ENCODE measurements at places on chromosomes 13 and 19.

- no peak for DNase-seq
Measured at GRCh38 chr13:30934381-30934780, 1.9 kb downstream of the TEX26 start.

DNA sequence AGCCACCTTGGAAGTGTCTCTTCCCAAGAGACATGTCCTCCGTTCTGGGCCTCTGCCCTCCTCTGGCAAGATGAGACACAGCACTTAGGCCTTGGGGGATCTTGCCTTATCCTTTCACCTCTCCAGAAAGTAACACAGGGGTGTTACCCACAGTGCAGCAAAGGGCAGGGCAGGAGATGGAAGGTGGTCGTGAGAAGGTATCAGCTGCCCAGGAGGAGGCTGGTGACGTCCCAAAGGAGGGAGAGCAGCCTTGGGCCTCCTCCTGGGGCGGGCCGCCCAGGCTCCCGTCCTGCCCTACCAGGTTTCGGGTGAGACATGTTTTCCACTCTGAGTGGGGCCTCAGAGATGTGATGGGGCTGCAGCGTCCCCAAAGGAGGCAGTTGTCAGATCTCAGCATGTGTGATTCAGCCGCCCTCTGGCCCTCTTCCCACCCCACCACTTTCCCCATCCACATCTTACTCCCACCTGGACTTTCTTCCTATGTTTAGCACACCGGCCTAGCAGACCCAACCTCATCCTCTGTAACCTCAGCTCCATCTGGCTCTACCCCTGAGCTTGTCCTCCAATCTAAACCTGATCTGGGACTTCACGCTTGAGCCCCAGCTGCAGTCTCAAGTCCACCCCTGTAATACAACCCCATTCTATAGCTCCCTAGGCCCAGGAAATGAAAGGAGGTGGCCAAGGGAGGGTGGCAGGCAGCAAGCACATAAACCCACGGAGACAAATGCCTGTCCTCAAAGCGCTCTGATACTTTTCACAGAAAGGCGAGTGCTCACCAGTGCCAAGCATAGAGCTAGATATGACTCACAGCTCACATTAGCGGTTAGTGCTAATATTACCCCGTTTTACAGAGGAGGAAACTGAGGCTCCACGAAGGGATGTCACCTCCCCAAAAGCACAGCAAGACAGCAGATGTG lies 9.3 kb downstream of the POU2F2 start:
- DNase-seq: peak; percentile 23

DNA sequence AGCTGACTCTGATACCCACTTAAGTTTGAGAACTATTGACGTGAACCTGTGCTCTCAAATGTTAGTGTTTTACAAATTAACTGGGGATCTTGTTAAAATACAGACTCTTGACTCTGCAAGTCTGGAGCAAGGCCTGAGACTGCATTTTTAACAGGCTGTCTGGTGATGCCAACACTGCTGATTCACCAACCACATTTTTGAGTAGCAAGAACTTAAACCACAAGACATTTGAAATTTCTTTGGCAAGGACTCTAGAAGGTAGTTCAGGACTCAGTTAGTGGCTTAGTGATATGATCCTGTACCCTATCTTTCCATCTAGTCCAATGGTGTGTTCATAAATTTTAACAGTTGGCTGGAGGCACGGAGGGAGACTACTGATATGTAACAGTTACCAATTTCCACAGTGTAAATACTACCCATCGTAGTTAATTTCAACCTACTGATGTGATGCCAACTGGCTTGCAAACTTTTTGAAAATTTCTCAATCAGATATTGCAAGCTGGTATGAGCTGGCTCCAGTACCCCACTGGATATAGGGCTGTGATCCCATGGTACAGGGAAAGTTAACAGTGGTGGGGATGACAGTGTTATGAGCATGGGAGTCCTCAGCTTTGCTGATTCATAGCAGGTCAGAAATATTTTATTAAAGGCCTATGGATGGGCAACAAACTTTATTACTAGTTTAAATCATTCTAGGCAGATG lies 255.1 kb downstream of the TBC1D4 start:
- no peak for DNase-seq

- DNase-seq: no peak
Measured at GRCh38 chr13:110426735-110427134, 119.7 kb downstream of the COL4A2 start.

GRCh38 chr19:31318790-31319425 lies 30.3 kb downstream of the TSHZ3 start:
- no peak for DNase-seq

- DNase-seq: peak; percentile 4
Measured at GRCh38 chr13:95301968-95302393, 730 bp upstream of the ABCC4 start.

DNA sequence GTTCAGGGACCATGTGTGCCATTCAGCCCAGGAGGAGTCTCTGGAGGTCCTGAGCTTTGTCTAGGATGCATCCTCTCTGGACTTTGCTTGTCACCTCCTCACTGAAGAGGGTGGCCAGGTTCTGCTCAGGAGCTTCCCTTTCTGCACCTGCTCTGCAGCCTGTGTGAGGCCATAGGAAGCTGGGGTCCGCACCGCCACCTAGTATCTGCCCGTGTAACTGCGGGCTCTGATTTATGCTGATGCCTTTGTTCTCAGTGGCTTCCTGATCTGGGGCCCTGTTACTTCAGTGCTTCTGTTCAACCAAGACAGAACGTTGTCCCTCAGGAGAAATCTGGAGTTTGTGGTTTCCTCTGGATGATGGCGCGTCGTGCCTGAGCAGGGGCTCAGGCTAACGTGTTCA lies 15.5 kb downstream of the ZNF610 start:
- DNase-seq: no peak

DNA sequence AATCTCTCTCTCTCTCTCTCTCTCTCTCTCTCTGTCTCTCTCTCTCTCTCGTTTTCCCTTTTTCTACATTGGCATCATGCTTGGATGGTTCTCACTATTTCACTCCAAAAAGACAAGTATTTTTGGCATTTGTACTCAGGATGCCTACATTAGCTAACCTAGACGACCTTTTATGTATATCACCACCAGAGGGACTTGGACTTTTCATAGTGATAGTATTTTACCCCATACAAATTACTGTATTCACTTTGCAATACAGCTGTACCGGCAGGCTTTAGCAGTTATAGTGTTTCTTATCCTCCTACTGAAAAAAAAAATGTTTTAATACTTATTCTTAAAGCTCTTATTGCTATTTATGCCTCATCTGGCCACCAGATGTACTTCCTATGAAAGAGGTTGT lies 687.2 kb upstream of the KLHL1 start:
- DNase-seq: no peak

DNA sequence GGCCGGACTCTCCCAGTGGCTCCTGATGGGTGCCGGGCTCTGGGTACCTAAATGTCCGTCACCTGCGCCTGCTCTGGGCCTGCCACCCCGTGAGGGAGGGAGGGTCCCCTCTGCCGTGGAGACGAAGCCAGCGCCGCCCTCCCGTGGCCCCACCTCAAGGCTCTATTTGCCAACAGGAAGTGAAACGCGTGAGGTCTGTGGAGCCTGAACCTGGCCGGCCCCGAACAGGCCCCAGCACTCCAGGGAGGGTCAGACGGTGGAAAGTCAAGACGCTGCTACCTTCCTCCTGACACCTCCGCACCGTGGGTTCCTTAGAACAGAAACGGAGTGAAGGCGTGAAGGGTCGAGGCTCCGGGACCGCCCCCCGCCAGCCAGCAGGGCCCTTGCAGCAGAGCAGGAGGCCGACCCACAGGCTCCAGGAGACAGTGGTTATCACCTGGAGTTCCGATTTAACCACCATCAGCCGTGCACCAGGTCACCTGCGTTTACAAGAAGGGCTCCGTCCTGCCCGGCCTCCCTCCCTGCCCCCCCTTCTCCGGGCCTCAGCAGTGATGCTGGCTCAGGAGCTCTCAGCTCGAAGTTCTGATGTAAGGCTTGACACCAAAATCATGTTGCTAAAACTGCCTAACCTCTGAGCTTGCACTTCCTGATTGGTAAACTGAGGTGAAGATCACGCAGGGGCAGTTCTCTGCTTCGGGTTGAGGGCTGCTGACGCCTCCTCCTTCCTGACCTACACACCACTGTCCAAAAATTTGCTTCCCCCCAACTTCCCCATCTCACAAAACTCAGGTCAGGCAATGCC lies 50.9 kb upstream of the C13orf46 start:
- DNase-seq: no peak

DNA sequence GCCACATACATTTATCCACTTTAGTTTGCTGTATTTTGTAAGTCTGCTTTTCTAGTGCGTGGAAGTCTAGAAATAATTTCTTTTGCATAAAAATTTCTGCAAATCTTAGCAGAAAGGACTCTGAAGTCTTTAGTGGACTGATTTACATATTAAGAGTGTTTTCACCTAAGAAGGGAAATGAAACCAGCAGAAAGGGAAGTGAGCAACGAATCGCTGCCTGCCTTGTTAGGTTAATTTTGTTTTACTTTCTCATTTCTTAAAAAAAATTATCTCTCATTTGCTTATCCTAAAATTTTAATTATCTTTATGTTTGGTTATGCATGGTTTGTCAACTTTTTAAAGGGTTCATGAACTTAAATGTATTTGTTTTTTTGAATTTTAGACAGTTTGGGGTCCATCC lies 767 bp upstream of the GPR18 start:
- DNase-seq: peak; percentile 21

- DNase-seq: peak; percentile 31
Measured at GRCh38 chr19:18307271-18307681, 15.6 kb downstream of the LSM4 start.

- DNase-seq: no peak
Measured at GRCh38 chr19:44109458-44109857, 3.7 kb upstream of the ZNF225 start.

GRCh38 chr19:1173159-1173844 lies 766 bp downstream of the SBNO2 start:
- DNase-seq: peak; percentile 49

GRCh38 chr13:27965740-27966640 lies 3.1 kb downstream of the CDX2 start:
- DNase-seq: no peak

DNA sequence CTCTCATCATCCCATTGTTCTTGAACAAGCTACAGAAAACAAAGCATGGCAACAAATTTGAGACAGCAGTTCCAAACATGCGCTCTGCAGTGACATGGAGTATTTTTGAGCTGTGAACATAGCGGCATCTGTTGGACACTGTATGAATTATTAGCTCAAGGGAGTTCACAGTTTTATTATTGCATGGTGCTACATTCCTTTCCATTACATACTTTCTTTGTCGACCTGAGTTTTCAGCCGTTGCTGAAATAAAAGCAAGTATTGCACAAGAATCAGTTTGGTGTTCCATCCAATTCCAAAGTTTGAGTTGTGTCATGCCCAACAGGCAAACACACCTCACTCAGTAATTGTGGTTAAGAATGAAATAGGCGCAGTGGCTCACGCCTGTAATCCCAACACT lies 30.1 kb upstream of the METTL21C start:
- no peak for DNase-seq

DNA sequence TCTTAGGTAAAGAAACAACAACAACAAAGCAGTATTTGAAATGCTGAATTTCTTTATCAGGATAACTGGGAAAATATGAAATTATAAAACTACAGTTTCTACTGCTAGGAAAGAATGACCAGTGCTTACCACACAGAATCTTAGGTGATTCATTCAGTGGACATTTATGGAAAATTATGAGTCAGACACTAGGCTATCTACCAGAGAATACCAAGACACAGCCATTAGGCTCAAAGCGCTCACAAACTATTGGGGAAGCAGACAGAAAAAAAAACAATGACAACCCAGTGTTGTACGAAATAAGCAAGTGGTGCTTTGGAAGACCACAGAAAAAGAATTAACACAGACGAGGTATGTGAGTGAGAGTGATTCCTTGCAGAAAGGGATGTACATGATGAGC lies 1019.5 kb downstream of the PCDH9 start:
- DNase-seq: no peak

GRCh38 chr13:61965756-61966155 lies 550.1 kb upstream of the PCDH20 start:
- DNase-seq: no peak

DNA sequence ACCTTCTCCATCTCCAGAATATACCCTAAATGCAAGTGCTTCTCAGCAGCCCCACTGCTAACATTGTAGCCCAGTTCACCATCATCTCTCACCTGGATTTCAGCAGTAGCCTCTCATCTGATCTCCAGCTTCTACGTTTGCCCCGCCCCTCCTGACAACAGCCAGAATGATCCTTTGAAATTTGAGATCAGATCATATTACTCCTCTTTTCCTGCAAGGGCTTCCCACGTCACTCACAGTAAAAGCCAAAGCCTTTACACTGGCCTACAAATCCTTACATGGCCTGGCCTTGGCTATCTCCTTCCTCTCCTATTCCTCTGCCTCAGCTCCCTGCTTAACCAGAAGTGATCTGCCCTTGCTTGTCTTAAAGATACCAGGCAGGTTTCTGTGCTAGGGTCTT lies 94.3 kb upstream of the NBEA start:
- no peak for DNase-seq

DNA sequence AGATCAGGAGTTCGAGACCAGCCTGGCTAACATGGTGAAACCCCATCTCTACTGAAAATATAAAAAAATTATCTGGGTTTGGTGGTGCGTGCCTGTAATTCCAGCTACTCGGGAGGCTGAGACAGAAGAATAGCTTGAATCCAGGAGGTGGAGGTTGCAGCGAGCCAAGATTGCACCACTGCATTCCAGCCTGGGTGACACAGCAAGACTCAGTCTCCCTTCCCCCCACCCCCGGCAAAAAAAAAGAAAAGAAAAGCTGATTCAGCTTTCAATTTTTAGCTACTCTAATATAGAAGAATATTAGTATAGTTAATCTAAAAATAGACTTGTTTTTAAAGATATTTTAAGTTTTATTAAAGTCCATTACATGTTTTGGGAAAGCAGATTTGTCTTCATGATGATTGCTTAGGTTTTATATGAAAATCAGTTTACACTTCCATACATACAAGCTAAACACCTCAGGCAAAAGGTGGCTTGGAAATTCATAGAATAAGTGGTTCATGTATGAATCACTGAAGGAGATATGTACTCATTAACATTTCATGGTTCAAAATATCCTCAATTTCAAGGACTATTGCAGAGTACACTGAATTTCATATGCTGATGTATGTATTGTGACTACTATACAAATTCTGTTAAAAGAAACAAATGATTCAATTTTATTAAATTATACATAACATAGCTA lies 165.2 kb downstream of the TDRD3 start:
- DNase-seq: no peak

DNA sequence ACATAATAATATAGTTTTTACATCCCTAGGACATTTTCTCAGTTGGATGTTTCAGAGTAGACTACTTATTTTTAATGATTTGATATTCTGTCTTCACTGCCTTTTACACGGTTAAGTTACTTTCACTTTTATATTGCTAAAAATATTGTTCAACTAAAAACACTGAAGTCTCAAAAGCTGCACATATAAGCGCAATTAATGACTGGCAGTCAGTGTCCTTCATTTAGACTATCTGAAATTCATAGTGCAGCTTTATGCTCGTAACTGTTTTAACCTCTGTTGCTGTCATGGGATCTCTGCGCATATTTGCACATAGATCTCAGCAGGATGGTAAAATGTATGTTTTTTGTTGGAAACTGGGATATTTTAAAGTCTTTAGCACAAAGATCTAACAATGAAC lies 864.3 kb downstream of the SLITRK6 start:
- DNase-seq: no peak

- no peak for DNase-seq
Measured at GRCh38 chr19:39820696-39821095, 13.3 kb downstream of the DYRK1B start.

GRCh38 chr19:6414793-6415590 lies 9.6 kb downstream of the KHSRP start:
- DNase-seq: no peak
